ENCODE measurements at places on chromosomes 7 and 10. TPM values are rescaled to one million over a fixed set of nuclear protein-coding genes. Genes with fewer than 3 reads are reported as not detected.

DNA sequence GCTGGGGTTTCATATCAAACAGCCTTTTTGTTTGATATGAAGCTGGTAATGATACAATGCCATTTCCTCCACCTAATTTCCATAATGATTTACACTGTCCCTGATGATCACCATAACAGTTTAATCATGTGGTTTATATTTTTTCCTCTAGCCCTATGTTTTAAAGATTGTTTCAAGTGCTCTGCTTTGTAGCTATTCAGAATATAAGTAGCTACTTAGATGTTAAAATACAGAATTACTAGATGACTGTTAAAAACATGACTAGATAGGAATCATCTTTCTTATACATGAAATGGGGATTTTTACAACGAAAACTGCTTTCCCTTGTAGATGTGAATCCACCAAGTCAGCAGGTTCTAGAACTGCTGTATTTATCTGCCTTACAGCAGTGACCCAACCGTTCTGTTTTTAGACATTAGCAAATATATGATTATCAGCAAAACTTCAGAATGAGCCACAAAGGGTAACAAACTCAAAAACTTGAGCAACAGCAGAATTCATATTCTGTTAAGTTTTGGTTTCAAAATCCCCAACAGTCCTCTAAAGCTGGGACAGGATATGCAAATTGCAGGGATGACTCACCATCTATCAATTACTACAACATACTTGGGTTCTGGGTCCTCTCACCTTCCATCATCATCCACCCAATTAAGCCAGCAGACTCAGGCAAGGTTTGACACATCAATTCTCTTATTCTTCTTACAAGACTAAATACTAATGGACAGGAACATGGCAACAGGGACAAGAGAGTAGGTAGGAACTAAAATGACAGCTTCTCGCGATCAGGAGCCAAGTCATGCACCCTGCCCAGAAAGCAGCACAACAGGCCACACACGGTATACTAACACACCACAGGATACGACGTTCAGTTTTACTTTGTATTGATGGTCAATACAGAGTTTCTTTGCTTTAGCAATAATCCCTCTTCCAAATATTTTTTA lies 83.9 kb downstream of the PIP4K2A start:
- DNase-seq, result peak; percentile 40

DNA sequence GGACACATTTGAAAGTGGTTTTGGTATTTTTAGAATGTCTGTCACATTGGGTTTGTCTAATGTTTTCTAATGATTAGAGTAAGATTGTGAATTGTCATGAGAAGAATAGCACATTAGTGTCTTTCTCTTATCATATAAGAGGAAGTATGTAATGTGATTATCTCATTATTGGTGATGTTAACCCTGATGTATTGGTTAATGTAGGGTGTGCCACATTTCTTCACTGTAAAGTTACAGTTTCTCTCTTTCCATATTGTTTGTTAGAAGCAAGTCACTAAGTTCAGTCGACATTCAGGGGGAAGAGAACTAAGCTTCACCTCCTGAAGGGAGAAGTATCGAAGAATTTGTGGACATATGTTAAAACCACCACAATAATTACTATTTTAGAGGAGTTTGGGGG lies 56.3 kb upstream of the DNAH11 start:
- DNase-seq, result no peak

GRCh38 chr10:3622845-3623621 lies 162.0 kb downstream of the KLF6 start:
- no peak for DNase-seq

The MKI67 gene
- 1.6 TPM for total RNA-seq

The FAM24A gene
- total RNA-seq, result not detected

DNA sequence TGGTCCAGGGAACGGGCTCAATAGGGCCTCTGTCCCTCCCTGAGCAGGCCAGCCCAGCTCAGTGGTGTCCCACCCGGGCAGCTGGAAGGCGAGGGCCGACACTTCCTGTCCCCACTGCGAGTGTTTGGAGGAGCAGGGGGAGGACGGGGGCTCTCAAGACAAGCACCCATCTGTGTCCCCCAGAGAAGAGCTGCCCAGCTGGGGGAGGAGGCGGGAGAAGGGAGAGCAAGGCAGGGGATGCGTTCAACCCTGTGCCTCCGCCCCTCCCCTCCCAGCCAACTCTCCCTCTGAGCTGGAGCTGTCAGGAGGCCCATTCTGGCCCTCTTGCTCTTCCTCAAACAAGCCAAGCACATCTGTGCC lies 35.7 kb downstream of the ZCCHC24 start:
- no peak for DNase-seq

GRCh38 chr7:100561491-100562194 lies 12.1 kb downstream of the SAP25 start:
- no peak for DNase-seq

DNA sequence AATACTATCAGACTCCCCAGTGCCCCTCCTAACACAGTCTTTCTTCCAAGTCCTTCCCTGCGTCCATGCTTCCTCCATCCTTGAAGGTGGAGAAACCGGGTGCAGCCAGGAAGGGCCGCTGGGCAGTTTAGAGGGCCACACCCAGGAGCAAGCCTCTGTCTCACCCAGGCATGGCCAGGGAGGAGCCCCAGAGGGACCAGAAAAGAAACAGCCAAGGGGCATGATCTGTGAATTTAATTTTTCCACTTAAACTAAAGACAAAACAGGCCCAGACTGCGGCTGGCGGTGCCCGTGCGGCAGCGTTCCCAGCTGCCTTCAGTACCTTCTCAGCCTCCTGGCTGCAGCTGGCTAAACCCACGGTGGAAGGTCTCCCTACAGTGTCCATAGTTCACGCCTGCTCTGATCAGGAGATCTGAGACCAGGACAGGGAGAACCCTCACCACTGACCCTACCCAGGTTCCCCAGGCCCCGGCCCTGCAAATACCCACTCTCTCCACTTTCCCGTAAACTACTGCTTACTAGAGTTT lies 12.9 kb downstream of the UNCX start:
- DNase-seq, result no peak

- DNase-seq, result no peak
These were observed 486.0 kb downstream of the TNS3 start for GRCh38 chr7:47095946-47096345.

DNA sequence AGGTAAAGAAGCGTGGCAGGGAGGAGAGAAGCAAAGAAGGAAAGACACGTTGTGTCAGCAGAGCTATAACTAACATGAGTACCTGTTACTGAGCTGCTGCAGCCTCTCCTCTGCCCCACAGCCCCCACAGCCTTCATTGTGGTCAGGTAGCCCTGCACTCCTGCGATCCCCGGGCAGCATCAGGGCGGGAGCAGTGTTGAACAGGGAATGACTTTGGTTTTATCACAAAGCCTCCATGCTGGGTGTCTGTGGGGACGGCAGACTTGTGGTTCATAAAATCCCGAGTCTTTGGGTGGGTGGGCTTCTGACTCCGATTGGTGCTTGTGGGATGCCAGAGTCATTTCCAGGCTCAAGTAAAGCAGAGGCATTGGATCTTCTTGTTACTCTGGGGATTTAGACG lies 14.8 kb upstream of the PRKAG2 start:
- DNase-seq, result no peak

GRCh38 chr7:134721171-134721570 lies 58.3 kb upstream of the CALD1 start:
- DNase-seq, result no peak

DNA sequence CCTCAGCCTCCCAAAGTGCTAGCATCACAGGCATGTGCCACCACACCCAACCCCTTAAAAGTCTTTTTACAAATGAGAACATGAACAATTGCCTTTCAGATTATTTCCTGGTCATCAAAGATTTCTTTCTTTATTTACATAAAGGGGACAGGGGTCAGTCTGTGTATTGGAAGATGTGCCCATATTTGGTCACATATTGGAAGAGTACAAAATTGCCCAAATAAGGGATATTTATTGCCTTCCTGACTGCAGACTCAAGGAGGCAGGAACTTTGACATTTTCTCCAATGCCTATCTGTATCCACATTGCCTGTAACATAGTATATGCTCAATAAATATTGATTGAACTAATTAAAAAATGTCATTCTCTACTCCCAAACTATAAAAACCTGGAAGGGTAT lies 25.9 kb upstream of the HERPUD2 start:
- DNase-seq, result no peak

The ST8SIA6 gene
- 0.95 TPM for total RNA-seq

The ANKRD30A gene
- not detected for total RNA-seq

DNA sequence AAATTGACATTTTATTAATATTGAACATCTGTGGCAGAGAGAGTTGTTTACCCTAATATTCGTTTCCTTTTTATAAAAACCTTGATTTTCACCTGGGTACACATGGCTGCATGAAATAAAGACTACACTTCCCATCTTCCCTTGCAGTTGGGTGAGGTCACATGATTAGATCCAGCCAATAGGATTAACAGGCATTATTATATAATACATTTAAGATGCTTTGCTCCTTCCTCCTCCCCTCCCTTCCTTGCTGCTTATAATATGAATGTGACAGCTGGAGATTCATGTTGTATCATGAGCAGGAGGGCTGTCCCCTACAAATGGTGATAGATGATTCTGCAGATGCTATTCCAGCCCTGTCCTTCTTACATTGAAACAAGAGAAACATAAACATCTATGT lies 146.6 kb downstream of the SH2D4B start:
- no peak for DNase-seq

GRCh38 chr7:128063088-128063487 lies 31.9 kb upstream of the LRRC4 start:
- no peak for DNase-seq

GRCh38 chr7:22639396-22639795 lies 87.6 kb upstream of the IL6 start:
- no peak for DNase-seq

DNA sequence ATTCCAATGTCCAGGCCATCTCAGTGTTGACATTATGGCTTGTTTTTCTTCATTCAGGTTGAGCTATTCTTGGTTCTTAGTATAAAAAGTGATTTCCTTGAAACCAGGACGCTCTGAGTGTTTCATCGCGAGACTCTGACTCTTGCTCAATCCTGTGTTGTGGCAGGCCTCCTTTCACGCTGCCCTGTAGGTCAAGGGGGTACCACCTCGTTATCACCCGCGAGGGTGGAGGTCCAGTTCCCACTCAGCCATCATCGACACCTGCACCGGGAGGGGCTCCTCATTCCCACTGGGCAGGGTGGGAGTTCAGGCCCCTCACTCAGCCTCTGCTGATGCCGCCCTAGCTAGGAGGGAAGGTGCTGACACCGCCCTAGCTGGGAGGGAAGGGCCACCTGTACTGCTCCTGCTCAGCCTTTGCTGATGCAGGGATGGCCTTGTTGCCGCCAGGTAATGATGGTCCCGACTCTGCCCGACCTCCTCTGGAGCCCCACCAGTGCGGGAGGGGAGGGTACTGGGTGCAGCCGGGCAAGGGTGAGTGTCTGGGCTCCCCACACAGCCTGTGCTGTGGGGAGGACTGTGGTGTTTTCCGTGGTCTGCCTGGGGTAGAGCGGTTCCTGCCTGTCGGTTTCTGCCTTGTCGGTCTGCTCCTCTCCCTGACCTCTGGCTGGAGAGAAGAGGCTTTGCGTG lies 16.4 kb downstream of the IQCE start:
- no peak for DNase-seq

DNA sequence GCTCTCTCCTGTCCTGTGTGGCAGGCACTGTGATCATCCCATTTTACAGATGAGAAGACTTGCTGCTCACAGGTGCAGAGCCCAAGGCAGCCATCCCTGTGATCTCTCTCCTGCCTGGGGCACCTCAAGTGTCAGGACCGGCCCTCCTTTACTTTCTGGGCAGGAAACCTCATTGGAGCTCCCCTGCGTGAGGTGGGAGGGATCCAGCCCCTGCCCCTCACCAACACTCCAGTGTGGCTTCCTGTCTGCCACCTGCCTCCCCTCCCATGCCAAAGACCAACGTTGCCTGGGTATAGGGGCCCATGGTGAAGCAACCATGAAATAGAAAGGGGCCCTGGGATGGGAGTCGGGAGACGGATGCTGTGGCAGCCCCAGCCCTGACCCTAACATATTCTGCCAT lies 91.2 kb upstream of the MYL10 start:
- no peak for DNase-seq

- DNase-seq, result peak; percentile 5
These were observed 81.3 kb downstream of the VWDE start for GRCh38 chr7:12322284-12322902.

GRCh38 chr7:157090485-157091165 lies 48.1 kb upstream of the UBE3C start:
- DNase-seq, result no peak

The GJD4 gene
- not detected for total RNA-seq

DNA sequence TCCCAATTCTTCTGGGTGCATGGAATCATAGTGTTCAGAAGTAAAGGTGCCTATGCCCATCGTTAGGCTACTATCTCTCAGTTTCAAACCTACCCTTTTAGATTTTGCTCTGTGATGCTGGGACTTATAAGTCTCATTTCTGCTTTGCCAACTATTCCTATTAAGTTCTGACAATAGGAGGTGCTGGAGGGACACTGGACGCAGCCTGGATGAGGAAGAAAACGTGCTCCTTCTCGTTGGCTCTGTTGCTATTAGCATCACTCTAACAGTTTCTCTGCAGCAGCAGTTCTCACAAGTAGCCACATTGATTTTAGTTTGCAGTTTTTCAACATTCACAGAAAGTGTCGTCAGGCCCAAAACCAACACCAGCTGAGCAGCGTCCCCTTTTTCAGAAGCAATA lies 72.4 kb downstream of the ABCC2 start:
- DNase-seq, result no peak

DNA sequence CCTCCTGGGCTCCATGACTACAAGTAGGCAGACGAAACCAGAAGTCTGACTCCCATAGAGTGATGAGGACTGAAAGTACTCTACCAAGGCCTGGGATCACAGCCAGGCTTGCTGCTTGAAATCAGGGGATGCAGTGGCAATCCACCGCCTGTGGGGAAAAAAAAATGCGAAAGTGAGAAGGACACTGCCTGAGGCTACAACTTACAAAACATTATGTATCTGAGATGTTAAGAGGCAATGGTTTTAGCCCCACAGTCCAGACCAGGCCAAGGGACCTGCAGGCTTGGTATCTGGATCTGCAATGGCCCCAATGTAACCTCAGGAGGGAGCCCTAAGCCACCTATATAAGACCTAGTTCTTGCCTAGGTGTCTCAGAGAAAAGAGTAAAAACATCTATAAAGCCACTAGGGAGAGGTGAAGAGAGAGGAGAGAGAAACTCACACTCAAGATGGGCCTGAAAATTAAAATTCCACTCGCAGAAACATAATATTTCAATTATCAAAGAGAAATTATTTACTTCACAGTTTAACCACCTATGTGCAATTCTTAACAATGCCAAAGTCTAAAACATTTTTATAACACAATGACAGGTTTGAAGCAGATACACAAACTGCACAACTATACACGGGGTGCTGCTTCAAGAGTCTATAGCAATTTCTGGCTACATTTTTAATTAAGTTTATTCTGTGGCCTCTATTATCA lies 13.9 kb downstream of the DNAJC1 start:
- peak; percentile 36 for DNase-seq

DNA sequence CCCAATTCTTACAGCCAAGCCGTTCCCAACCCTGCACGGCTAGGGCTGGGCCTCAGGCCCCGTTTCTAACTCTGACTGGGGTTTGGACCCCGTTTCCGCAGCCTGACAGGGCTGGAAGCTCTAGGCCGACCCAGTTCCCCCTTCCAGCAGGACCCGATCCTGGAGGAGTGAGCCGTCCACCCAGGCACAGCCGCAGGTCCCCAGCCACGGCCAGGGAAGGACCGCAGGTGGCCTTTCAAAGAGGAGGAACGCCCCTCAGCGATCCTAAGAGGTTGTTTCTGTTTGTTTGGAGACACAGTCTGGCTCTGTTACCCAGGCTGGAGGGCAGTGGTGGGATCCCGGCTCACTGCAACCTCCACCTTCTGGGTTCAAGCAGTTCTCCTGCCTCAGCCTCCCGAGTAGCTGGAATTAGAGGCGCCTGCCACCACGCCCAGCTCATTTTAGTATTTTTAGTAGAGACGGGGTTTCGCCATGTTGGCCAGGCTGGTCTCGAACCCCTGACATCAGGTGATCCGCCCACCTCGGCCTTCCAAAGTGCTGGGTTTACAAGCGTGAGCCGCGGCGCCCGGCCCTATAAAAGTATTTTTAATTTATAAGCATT lies 778 bp upstream of the GET4 start:
- no peak for DNase-seq

Data from naive thymus-derived CD4-positive, alpha-beta T cell (primary cell).